ENCODE measurements at places on chromosomes 13 and 19.

GRCh38 chr19:48784527-48784926, 26.3 kb downstream of the BCAT2 start:
- DNase-seq = no peak

- DNase-seq = no peak
These were observed 66.4 kb downstream of the ZNF730 start for GRCh38 chr19:23183251-23183650.

DNA sequence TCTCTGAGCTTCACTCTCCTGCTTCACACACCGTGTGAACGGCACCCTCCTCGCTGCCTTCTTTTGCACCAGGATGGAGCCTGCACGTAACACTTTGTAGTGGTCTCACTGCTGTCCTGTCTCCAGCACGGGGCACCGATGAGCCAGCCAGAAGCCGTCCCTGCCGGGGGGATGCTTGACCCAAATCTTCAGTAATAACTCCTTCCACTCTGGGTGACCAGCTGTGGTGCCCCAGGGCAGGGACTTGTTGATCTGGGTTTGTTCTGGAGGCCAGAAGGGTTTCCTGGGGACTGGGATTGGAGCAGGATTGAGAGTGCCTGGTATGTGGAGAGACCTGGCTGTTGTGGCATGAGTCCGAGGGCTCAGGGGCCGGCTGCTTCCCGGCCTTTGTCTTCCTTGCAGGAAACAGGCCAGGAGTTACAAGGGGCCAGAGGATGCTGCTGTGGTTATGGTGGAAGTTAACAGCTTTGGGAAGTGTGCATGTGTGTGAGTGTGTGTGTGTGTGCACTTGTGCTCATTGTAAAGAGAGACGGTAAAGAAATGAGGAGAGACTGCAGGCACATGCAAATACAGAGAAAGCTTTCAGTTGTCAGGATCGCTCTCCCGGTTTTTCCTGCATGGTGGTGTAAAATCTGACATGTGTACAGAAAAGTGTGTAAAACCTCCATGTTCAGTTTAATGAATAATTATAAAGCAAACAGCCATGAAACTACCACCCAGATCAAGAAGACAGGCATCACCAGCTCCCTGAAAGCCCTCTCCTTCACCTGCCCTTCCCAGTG, 18.9 kb downstream of the PAK4 start:
- DNase-seq = no peak

- no peak for DNase-seq
These were observed 117.2 kb downstream of the ZIC5 start for GRCh38 chr13:99854366-99854765.

GRCh38 chr19:5292822-5293611, 47.6 kb downstream of the PTPRS start:
- peak; percentile 55 for DNase-seq

GRCh38 chr19:2237051-2237868, 636 bp downstream of the SF3A2 start:
- no peak for DNase-seq

DNA sequence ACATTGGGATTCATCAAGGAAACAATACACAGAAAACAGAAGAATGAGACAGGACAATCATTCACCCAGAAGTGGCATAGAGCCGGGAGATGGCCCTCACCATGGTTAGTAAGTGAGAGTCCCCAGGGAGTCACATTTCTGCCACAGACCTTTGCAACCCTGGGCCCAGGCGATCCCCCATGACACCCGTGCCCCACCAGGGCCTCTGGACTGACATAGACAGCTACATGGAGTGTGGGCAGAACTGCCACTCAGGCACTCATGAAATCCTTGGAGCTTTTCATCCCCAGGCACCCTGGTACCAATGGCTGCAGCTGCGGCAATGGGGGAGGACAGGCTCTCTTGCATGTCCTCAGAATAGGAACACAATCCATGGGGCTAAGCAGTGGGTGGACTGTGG, 174.5 kb upstream of the TRPC4 start:
- no peak for DNase-seq

DNA sequence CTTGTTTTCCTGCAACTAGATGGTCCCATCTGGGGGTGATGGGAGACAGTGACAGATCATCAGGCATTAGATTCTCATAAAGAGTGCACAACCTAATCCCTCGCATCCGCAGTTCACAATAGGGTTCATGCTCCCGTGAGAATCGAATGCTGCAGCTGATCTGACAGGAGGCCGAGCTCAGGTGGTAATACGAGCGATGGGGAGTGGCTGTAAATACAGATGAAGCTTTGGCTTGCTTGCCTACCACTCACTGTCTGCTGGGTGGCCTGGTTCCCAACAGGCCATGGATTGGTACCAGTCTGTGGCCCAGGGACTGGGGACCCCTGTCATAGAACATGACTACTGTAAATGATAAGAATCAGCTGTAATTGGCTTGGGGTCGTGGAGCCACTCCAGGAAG, 28.0 kb downstream of the WDR88 start:
- DNase-seq = no peak

DNA sequence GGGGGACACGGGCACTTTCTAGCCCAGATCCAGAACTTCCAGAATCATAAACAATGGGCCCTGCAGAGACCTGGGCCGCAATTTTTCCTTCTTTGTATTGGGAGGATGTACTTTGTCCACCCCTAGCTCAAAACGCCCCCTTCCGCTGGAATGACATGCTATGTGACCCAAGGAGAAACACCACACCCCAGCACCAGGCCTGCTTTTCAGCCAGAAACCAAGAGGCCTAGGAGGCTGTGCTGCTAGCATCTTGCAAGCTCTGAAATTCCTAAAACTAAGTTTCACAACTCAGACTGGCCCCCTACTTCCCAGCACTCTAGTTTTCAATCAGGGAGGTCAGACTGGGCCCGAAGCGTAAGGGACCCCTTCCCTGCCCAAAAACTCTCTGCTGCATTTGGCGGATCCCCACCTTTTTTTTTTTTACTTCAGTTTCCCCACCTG, 538 bp downstream of the LSM4 start:
- peak; percentile 47 for DNase-seq

- no peak for DNase-seq
These were observed 19.1 kb upstream of the TEX101 start for GRCh38 chr19:43395561-43395960.

DNA sequence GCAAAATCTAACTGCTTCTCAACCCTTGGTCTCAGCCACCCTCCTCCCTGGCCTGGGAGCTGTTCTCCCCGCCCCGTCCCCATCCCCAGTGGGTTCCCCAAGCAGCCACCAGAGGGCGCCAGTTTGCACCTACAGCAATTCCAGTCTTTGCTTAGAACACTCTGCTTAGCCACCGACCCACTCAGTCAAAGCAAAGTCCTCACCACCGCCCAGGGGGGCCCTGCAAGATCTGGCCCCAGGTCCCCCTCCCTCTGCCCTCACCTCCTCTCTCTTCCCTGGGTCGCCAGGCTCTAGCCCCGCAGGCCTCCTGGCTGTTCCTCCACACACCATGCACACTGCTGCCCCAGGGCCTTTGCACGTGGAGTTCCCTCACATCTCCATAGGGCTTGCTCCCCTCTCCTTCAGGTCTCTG, 12.4 kb downstream of the TMEM143 start:
- peak; percentile 80 for DNase-seq

DNA sequence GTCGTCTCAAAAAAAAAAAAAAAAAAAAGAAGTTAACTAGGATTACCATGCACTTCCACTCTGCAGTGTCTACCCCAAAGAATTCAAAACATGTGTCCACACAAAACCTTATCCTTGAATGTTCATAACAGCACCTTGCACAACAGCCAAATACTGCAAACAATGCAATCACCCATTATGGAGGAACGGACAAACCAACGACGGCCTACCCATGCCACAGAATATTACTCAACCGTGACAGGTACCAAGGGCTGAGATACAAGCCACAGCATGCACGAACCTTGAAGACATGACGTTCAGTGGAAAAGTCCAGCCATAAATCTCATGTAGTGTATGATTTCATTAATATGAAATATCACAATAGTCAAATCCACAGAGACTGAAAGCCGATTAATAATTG, 3.0 kb upstream of the SHISA7 start:
- DNase-seq = no peak

DNA sequence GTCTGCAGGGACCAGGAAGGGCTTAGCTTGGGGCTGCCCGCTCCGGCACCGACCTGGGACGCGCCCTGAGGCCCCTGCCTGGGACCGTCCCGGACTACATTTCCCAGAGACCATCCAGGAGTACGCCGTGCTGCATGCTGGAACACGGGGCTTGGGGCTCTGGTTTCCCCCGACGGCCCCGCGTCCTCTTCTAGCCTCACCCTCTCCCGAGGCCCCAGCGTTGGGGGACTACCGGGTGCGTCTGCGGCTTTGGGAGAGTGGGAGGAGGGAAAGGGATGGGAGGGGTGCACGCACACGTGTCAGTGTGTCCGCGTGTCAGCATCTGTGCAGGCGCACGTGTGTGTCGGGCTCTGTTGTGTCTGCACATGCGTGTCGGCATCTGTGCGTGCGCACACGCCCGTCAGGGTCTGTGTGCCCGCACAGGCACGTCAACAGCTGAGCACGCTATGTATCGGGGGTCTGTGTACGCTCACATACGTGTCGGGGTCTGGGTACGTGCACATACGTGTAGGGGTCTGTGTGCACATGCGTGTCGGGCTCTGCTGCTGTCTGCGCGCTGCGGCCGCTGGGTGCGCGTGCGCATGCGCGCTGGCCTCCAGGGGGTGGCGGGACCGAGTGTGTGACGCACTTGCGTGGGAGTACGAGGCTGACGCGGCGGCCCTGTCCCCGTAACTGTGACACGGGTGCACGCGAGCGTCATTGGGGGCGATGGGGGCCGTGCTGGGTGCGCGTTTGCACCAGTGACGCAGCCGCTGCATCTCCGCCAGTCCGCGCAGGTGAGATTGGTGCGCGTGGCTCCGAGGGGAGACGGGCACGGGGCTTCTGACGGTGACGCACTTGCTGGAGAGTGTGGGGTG, at the start of gene ZNF331:
Gene ZNF331, plus strand, starts transcription at position 625 of the 857 bp plus-strand sequence. CDS start 31,232 bp downstream, outside the sequence.
- peak; percentile 82 for DNase-seq

- DNase-seq = no peak
These were observed at the start of gene F2RL3 for GRCh38 chr19:16888629-16889365. Gene F2RL3 (plus strand): TSS chr19:16888999. CDS start chr19:16889190, 191 bp downstream.

DNA sequence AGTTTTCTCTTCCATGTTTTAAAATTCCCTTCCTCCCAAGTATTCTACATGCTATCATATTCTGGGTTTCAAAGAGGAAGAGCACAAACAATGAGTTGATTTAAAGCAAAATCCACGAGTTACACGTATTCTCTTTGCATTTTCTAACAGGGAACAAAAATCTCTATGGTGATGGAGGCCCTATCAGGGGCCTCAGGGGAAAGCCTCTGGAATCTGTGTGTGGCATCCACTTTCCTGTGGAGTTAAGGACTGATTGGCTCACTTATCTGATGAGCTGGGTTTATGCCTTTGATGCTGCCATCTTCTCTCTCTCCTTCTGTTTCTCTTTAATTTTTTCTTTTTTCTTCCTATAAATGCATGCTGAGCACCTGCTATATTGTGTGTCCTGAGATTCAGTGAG, 14.8 kb downstream of the OLFM4 start:
- DNase-seq = no peak

- no peak for DNase-seq
These were observed 404.5 kb downstream of the GPC5 start for GRCh38 chr13:91802957-91803356.

GRCh38 chr19:41431426-41432386, 4.5 kb upstream of the B3GNT8 start:
- no peak for DNase-seq

DNA sequence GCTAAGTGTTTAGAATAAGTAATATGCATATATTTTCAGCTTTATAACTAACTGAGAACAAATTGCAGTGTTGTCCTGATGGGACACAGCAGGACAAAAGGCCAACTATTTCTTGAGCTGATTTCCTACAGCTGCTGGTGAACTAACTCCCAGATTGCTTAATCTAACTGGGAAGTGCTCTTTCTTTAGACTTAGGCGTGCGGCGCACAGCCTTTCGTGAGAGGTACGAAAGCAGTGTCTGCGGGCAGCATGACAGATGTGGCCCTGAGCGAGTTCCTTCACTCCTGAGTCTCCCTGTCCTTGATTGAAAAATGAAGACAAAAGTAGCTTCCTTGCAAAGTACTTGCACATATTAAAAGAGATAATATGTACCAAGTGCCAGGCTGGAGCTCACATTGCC, 47.3 kb upstream of the NPAS1 start:
- DNase-seq = no peak

GRCh38 chr19:21087871-21088270, 5.9 kb downstream of the ZNF714 start:
- no peak for DNase-seq

DNA sequence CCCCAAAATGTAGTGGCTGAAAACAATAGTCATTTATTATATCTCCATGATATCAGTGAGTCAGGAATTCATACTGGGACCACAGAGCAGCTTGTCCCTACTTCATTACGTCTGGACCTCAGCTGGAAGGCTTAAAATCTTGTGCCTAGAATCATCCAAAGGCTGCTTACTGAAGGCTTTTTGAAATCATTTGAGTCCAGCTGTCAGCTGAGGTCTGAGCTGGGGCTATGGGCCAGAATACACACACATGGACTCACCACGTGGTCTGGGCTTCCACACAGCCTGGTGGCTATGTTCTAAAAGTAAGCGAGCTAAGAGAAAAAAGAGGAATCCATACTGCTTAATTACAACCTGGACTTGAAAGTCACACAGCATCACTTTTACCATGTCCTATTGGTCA, 209.2 kb downstream of the KCTD12 start:
- no peak for DNase-seq

DNA sequence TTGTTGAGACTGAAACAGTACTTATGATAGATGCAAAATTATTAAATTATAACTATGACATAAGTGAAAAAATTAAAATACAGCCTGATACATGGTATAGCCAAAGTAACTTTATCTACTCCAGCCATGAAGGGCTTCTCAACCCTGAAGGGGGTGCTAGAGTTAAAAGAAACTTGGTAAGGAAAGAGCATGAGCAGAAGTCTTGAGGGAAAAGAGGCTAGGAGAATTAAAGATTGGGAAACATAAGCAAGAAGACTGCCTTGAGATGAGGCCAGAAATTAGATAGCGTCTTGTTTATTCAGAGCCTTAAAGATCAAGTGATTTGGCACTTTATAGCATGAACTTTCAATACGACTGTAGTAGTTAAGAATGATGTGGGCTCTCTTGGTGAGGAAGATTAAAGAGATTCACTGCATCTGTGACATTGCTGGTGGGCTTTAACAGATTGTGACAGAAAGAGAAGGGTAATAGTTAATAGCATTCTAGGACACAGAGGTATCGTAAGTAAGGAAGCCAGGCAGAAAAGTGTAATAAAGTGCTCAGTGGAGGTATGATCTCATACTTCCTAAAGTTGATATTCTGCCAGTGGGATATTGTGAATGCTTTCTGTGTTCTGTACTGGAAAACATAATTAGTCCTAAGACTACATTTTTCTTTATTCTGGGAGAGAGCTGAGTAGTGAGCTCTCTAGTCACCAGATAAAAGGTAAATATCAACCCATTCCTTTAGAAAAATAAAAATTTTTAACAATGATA, 385.4 kb upstream of the PRR20A start:
- DNase-seq = no peak

- no peak for DNase-seq
These were observed 1.1 kb upstream of the SSBP4 start for GRCh38 chr19:18418029-18418482.

DNA sequence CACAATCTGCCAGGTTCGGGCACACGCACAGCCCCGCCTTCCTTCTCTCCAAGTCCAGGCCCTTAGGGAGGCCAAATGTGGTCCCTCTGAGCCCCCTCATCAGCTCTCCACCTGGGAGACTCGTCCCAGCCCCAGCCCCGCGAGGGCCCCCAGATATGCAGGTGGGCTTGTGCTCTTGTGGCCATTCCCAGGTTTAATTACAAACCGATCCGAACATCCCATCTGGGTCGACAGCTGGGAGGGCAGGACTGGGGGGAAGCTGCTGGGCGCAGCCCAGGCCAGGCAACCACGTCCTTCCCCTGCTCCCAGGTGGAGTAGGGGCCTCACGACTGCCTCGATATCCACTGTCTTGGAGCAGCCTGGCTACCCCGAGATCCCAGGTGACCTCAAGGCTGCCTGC, 7.5 kb upstream of the C2CD4C start:
- no peak for DNase-seq
